ENCODE measurements at places on chromosomes 5 and 9.

- no peak for DNase-seq
Observed at GRCh38 chr9:19193029-19193324, 37.5 kb upstream of the DENND4C start.

GRCh38 chr9:134474055-134474370, 147.8 kb downstream of the RXRA start:
- DNase-seq = no peak

DNA sequence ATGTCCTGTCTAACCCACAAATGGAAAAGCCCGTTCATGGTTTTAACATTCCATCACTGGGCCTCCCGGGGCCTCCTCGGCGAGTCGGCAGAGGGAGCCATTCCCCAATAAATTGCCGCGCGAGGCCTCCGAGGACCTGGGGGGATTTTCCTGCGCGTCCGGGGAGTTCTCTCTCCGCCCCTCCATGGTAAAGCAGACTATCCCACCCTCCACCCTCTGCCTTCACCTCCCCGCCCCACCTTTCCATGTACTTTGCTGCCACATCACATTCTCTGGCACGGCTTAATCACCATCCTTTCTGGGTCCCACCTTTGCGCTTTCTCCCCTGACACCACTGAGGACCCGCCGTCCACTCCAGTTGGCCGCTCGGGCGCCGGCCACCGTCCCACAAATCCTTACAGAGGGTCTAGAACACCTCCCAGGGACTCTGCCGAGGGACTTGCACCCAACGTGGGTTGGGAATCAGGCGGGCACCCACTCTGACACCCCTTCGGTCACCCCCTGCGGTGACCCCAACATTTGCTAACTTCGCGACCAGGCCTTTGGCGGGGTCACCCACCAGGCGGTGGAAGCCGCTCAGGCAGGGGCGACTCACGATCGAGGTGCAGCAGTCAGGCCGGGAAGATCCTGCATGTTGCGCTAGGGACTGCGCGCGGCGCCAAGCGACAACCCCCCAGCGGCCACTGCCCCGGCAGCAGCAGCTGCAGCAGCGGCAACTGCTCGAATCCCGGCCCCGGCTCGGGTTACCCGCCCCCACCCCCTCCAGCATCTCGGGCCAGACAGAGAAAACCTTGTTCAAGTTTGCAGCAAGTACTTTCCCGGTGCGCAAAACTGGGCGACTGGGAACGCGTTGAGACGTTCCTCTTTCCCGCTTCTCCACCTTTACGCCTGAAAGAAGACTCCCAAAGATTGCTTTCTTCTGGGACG, at the start of gene MEGF10:
Gene MEGF10, plus strand, starts transcription at position 778 of the 927 bp plus-strand sequence. CDS start 40,513 bp downstream, outside the sequence.
- no peak for DNase-seq

DNA sequence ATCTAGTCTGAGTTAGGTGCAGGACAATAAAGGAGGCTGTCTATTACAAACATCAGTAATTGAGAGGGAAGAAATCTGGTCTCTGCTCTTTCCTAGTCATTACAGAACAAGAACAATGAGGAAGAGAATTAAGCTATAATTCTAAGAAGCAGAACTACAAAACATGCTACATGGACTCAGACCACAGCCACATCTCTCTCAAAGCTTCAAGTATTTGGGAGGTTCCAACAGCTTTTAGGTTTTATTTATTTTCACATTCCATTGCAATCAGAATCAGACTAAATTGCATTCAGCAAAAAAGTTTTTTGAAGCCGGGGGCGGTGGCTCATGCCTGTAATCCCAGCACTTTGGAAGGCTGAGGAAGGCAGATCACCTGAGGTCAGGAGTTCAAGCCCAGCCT, 1.1 kb upstream of the GRPEL2 start:
- DNase-seq = no peak

DNA sequence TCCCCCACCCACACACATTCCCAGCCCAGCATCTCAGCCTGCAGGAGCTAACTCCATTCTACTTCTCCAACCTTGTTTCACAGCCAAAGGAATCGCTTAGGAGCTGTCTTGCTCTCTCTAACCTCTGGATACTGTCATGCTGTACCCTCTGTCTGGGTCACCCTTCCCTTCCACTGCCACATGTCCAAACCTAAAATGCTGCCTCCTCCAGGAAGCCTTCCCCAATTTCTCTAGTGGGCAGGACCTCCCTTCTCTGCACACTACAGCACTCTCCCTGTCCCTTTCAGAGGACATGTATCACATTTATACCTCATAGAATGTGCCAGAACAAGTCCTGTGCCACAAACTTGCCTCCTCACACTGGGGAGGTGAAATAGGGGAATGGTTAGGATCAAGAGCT, 30.8 kb downstream of the WHRN start:
- DNase-seq = no peak

GRCh38 chr5:163434401-163434866, 3.0 kb upstream of the CCNG1 start:
- no peak for DNase-seq

- no peak for DNase-seq
Observed at GRCh38 chr9:95570150-95570549, 53.4 kb upstream of the PTCH1 start.

GRCh38 chr9:91541734-91542133, 118.1 kb upstream of the NFIL3 start:
- no peak for DNase-seq

DNA sequence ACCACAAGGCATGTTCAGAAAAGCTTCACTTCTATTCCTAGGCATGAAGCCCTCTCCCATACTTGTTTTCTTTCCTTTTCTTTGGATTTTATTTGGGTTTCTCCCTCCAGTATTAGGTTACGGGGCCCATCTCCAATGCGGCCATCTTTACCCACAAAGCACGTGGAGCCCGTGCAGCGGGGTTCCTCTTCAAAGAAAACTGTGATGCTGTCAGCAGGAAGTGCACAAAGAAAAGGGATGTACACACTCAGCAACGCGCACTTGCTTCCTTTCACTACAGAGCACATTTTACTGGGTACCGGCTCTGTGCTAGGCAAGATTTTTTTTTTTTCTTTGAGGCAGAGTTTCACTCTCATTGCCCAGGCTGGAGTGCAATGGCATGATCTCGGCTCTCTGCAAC, 106.6 kb downstream of the COL23A1 start:
- peak; percentile 18 for DNase-seq

GRCh38 chr5:178107756-178108310, 5.5 kb upstream of the N4BP3 start:
- DNase-seq = no peak

DNA sequence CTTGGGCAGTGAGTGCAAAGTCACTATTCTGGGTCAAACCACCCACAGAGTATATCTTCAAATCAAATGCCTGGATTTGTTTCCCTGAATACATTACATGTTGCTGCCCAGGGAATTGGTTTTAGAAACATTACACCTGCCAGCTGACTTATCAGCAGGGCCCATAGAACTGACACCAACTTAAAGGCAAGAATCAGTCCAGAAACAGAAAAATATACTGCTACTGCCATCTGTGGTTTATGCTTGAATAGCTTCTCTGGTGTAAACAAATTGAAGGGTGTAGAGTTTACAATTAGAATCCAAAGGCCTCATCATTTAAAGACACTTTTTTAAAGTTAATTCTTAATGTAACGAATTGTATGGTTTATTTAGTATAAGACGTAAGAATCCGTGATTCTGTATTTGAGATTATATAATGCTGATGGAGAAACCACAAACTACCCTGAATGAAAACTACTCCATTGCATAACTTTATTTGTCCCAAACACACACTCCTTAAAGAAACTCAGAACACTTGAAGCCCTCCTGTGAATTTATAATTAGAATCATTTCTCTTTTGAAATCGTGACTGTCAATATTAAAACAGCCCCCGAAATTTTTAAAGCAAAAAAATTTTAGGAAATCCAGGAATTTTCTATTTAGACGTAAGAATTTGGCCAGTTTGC, 6.2 kb downstream of the NR6A1 start:
- no peak for DNase-seq

DNA sequence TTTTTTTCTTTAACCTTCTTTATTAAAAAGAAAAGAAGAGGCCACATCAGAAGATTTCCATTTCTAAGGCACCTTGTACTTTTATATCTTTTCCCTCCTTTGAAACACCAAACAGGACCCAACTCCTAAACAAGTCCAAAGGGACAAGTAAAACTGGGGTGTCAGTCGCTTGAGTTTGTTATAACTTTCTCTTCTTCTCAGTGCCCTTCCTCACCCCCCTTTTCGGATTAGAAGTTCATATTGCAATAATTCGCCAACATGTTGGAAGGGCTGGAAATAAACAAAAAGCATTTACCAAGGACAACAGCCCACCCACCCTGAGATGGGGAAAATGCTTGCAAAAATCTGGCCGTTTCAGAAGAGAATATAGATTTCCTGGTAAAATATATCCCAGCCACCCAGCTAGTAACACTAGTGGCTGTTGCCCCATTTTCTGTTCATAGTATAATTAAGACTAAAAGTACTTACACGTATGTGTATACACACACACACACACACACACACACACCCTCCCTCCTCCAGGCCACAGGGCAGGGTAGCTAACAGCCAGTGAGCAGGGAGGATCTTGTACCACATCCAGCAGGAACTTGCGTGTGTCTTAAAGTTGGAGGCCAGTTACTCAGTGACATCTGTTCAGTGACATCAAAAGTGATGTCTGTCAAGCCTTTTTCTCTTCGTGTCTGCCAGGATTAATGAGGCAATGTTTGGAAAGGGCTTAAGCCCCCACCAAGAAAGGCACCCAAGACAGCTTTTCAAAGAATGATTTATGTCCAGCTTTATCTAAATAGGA, 149.1 kb upstream of the KLF4 start:
- no peak for DNase-seq

- no peak for DNase-seq
Observed at GRCh38 chr5:122741681-122742080, 33.2 kb upstream of the SNX2 start.

GRCh38 chr5:42374679-42375273, 48.5 kb upstream of the GHR start:
- DNase-seq = no peak

DNA sequence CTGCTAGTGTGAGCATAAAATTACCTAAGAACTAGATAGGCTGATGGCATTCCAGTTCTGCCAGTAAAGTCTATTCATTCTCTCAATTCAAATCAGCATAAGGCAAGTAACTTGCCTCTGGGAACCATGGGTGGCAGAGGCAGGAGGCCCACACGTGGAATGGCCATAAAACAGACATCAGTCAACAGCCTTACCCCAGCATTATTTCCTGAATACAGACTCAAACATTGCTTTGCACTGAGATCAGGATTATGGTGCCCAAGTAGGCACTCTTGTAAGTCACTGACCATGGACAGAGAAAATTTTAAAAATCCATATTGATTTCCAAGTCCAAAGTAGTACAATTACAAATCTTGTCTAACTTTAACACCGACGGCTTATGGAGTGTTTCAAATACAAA, 157.7 kb downstream of the NR2F1-AS1 start:
- no peak for DNase-seq

DNA sequence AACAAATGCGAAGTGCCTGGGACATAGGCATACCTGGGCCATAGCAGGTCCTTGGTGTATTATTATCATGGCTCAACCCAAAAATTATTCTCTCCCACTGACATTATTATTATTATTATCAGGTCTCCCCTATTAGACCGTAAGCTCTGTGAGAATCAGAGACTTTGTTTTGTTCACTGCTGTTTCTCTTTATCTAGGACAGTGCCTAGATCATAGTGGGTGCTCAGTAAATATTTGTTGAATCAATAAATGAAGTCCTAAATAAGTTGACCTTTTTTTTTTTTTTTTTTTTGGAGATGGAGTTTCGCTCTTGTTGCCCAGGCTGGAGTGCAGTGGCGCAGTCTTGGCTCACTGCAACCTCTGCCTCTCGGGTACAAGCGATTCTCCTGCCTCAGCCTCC, 4.9 kb upstream of the TMEFF1 start:
- no peak for DNase-seq

GRCh38 chr9:93117924-93118862, 15.9 kb downstream of the NINJ1 start:
- no peak for DNase-seq

DNA sequence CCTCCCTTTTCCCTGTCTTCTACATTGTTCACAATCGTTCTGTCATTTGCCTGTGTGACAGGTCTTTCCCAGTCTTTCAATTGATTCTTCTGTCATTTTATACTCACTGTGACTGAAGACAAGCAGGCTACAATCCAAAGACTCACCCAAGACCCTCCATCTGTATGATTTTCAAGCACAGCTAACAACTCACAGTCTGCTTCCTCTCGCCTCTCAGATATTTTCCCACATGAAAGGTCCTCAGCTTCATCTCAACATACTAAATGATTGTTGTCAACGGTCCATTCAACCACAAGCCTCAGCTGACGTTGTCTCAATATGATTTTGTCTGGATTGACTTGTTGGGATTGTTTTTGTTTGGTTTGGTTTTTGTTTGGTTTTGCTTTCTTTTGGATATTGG, 346.5 kb downstream of the NFIB start:
- DNase-seq = no peak

- DNase-seq = no peak
Observed at GRCh38 chr5:124259017-124259416, 487.4 kb downstream of the ZNF608 start.

DNA sequence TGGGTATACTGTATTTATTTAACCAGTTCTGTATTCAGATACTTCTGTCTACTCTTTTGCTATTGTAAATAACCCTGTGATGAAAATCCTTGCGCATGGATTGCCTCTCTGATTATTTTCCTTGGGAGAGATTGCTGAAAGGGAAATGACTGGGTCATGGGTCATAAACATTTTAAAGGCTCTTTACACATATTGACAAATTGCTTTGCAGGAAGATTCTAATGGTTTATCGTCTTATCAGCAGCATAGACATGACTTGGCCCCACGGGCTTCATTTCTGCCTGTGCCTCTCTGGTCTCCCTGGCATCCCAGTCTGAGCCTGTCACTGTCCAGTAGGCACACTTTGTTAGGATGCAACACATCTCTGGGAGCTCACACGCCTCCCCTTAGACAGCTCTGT, 52.3 kb downstream of the RGS3 start:
- no peak for DNase-seq

DNA sequence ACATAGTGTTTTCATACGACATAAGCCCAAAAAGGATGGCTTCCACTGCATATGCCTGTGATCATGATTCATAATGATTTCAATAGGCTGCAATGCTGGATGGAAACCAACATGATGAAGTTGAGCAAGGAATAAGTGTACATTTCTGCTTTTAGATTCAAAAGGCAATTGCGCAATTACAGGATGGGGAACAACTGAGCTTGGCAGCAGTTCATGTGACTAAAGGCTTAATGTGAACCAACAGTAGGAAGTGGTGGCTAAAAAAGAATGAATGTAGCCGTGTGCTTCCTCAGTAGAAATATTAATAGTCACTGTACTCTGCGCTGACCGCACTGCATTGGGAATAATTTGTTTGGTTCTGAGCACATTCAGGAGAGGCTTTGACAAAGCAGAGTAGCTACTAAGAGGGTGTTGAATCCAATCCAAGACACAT, 51.2 kb downstream of the SLC1A3 start:
- DNase-seq = no peak
